Uterus (tissue), 4 donors: ENCODE measurements at places on chromosomes 3 and 15. TPM values are rescaled to one million over a fixed set of nuclear protein-coding genes. Genes with fewer than 3 reads are reported as not detected.

GRCh38 chr15:77180757-77181156, 109.8 kb upstream of the TSPAN3 start:
- no peak for DNase-seq

DNA sequence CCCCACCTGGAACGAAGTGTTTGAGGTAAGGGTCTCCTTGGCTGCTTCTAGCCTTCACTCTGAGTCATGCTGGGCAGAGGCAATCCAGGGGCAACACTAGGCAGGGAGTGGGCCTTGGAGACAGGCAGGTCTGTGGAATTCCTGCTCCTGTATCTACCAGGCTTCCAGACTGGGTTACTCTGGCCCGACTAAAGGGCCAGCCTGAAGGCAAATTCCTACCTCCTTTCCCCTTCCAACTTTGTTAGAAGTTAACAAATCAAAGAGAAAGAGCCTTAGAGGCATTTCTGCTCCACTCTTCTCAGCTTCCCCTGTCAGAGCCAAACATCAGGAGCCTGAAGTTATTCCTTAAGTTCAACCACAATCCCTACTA, 30.1 kb downstream of the ESYT3 start:
- no peak for DNase-seq

- peak; percentile 67 for DNase-seq
These were observed 897 bp upstream of the TLE3 start for GRCh38 chr15:70098461-70099166.

- no peak for DNase-seq
These were observed 111.0 kb downstream of the RFTN1 start for GRCh38 chr3:16402451-16402850.

GRCh38 chr15:27549746-27550145, 549.4 kb downstream of the OCA2 start:
- no peak for DNase-seq

- DNase-seq = no peak
These were observed 55.5 kb upstream of the HES1 start for GRCh38 chr3:194080436-194080835.

DNA sequence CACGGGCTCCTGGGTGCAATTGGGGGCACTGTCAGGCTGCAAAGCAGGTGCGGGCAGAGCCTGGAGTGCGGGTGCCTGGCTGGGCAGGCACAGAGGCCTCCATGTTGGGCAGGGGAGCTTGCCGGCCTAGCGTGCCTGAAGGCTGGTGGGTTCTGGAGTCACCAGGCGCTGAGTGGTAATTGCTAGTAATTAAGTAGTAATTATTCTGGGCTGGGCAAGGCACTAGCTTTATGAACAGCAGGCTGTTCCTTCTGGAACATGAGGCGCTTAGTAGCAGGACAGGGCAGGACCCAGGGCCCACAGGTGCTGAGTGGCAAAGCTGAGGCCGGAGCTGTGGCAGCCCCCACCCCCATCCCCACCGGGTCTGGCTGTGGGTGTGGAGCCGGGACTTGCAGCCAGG, 25.3 kb downstream of the PLXNA1 start:
- no peak for DNase-seq

MESD gene
- 23.6 TPM for total RNA-seq
